ENCODE measurements at places on chromosomes 13 and 19.
A peak's percentile ranks its signal among the peaks of the same experiment; 100 is the strongest.

- no peak for DNase-seq
Observed at GRCh38 chr13:110620596-110620995, 5.3 kb downstream of the NAXD start.

DNA sequence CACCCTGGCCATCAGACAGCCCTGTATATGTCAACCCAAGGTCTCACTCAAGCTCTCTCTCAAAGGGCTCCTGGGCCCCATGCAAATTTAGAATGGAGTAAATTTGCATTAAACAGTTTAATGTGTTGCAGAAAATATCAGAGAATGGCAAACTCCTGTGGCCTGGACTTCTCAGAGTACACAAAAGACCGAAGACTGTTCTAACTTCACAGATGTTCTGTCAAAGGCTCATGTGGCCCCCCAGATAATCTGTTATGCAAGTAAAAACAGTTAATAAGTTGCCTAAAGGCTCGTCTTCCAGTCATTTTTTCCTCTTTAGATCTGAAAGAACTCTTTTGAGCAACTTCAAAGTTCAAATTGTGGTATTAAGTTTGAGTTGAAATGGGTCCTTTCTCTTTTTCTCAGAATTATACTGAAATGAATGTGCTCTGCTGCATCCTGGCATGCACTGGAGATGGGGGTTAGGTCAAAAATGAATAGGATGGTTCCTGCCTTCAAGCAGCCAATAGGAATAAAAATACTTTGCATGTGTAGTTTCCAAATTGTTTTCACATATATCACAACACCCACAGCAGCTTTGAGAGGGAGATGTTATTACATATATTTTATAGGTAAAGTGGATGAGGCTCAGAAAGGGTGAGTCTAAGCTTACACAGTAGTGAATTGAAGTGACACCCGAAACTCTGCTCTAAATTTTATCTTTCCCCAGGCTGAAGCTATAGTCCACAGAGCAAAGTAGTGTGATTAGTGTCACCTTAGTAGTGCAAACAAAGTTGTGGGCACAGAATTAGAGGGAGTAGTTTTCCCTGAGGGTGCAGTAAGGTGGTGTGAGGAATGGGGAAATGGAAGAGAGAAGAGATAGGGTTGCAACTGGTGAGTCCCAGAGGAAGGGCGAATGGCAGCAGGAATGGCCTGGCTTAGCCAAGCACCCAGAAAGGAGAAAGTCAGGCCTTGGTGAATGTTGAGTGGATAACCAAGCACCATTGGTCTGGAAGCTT lies 205.0 kb upstream of the RFC3 start:
- peak; percentile 86 for DNase-seq

DNA sequence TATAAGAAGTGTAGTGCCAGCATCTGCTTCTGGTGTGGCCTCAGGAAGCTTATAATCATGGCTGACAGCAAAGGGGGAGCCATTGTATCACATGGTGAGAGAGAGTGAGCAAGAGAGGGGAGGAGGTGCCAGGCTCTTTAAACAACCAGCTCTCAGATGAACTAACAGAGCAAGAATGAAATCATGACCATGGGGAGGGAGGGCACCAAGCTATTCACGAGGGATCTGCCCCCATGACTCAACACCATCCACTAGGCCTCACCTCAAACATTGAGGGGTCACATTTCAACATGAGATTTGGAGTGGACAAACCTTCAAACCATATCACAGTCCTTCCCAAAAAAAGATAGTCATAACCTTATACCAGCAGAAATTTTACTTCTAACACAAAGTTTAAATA lies 174.0 kb downstream of the GPC5 start:
- DNase-seq: no peak

GRCh38 chr19:58395979-58396627 lies 647 bp downstream of the RNF225 start:
- no peak for DNase-seq

- no peak for DNase-seq
Observed at GRCh38 chr13:108185223-108185622, 30.1 kb downstream of the LIG4 start.

GRCh38 chr19:43489310-43489709 lies 15.2 kb downstream of the PHLDB3 start:
- DNase-seq: no peak

GRCh38 chr19:38682872-38683392 lies 35.5 kb downstream of the ACTN4 start:
- no peak for DNase-seq

- DNase-seq: no peak
Observed at GRCh38 chr13:40330950-40331349, 335.5 kb downstream of the FOXO1 start.

- DNase-seq: no peak
Observed at GRCh38 chr19:52101866-52102562, 6.4 kb upstream of the ZNF841 start.

DNA sequence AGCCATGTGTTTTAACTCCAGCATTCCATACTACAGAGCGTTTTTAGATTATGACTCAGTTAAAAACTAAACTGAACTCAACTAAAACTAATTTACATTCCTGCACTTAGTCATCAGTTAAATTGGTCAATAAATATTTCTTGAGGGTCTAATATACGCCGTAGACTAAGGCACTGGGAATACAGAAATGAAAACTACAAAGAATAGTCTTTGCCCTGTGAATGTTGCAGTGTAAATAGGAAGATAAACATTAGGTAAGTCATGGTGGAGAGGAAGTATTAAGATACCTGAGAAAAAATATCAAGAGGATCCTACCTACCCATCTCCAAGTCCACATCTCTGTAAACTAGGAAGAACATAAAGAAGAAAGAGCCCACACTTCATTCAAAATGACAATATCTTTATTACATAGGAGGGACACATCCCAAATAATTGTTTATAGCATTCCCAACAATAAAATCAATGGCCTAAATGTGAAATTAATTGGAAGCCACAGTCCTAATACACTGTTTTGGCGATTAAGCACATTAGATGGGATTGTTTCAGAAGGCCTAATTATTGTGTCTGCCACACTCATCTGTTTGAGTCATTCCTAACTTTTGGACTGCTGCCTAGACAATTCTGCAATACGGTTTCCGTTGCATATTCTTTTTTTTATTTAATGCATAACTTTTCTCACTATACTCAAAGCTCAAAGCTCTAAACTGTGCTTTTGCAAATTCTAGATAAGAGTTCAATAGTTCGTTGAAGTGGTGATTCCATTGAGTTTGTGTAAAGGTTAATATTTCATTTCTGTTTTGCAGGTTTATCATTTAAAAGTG lies 52.9 kb downstream of the MBNL2 start:
- DNase-seq: no peak

DNA sequence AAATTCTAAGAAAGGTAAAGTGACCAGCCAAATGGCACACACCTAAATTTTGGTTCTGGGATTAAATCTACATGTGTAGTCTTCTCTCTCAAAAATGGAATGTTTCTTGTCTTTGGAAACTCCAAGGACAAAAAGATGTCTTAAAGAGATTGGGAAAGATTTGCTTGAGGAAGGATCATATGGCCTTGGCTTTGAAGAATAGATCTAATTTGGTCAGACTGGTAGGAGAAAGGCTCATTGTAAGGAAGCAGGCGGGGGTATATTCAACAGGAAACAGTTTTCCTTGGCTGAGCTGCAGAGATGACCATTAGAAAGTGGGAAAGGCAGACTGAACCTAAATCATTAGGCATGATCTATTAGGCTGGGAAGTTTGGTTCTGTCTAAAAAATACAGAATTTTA lies 365.3 kb downstream of the DCT start:
- no peak for DNase-seq

All from activated CD4-positive, alpha-beta T cell treated with anti-CD3 and anti-CD28 coated beads, Interleukin-2, Interleukin-4, amounts not matched to agents 100 ng/mL and 50 ng/mL, durations not matched to agents 16 hours and 8 hours (primary cell).